ENCODE measurements at places on chromosomes 12 and 14. TPM values are rescaled to one million over a fixed set of nuclear protein-coding genes. Genes with fewer than 3 reads are reported as not detected.

The RNF10 gene
- total RNA-seq = 236 TPM

GRCh38 chr14:74402401-74403251 is 23.4 kb downstream of the SYNDIG1L start:
- H3K4me1 ChIP-seq = peaks cover 37% of the 10 kb centered on the region
- no peaks in the 10 kb centered on the region for H3K36me3 ChIP-seq
- peak overlapping the region; percentile 92 for H3K27ac ChIP-seq
- H3K4me3 ChIP-seq = peak overlapping the region; percentile 66

DNA sequence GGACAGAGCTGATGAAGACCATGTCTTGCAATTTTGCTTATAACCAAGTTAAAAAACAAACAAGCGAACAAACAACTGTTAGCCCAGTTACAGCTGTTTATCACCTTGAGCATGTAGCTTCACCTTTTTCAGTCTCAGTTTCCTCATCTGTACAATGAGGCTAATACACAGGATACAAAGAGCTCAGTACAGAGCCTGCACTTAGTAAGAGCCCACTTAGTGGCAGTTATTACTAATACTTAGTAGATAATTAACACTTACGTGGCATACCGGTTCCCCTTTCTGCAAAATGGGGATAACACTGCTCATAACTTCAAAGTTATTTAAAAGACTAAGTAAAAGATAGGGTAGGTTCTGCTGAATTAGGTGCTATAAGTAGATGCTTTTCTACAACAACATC is 228.0 kb downstream of the MON2 start:
- no peak for DNase-seq
- H3K4me3 ChIP-seq = no peak overlapping the region
- no peaks in the 10 kb centered on the region for H3K27me3 ChIP-seq
- H3K36me3 ChIP-seq = no peaks in the 10 kb centered on the region
- no peak overlapping the region for H3K27ac ChIP-seq

DNA sequence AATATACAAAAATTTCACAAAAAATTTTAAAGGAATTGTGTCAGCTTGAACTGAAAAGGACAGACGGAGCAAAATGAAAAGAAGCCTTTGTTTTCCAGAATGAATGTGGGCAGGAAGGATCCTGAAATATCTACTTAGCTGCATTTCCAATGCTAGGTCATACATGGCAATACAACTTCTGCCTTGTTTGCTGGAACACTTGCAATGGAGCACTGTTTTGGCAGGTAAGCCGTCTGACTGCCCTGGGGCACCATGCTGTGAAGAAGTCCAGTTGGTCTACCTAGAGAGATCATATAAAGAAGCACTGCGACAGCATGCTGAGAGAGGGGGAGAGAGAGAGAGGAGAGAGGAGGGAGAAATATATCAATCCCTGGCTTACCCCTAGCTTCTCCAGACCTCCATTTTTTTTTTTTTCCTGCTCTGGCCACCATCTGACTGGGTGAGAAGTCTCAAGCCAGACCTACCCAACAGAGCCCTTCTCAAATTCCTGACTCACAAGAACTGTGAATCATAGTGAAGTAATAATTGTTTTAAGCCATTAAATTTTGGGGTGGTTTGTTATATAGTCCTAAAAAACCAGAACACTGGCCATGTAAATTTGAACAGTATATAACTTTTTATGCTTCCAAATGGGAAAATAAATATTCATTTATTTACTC is 97.1 kb upstream of the PRICKLE1 start:
- no peak overlapping the region for H3K27ac ChIP-seq
- no peak overlapping the region for H3K4me3 ChIP-seq
- no peaks in the 10 kb centered on the region for H3K36me3 ChIP-seq

GRCh38 chr12:75478116-75478794 is 2.3 kb upstream of the GLIPR1 start:
- H3K4me1 ChIP-seq = peaks cover 45% of the 10 kb centered on the region
- no peaks in the 10 kb centered on the region for H3K36me3 ChIP-seq
- no peaks in the 10 kb centered on the region for H3K27me3 ChIP-seq
- DNase-seq = peak; percentile 72
- H3K27ac ChIP-seq = peak overlapping the region; percentile 67

The CFL2 gene
- 25.2 TPM for total RNA-seq

GRCh38 chr12:87509237-87509820 is 519.9 kb downstream of the C12orf50 start:
- H3K4me1 ChIP-seq = no peaks in the 10 kb centered on the region
- no peaks in the 10 kb centered on the region for H3K36me3 ChIP-seq
- H3K4me3 ChIP-seq = no peak overlapping the region

- no peak overlapping the region for H3K4me3 ChIP-seq
- H3K4me1 ChIP-seq = peaks cover 4% of the 10 kb centered on the region
- no peaks in the 10 kb centered on the region for H3K27me3 ChIP-seq
- H3K36me3 ChIP-seq = no peaks in the 10 kb centered on the region
Observed at GRCh38 chr14:103319422-103319821, 14.6 kb upstream of the EIF5 start.

DNA sequence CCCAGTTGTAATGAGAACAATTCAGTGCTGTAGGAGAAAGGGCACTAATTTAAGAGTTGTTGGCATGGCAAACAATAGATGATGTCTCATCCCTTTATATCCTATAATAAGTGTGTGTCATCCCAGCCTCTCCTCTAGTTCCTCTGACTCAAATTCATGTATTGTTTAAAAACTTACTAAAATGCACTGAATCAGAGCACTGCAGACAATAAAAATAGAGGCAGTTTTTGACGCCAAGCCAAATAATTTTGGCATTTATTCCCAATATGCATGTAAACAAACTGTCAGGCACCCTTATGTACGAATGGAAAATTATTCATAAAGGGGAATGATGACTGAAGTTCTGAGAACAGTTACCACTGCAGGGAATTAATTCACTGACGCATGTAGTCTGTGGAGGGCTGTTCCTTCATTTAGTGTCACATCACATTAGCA is 57.9 kb upstream of the TMX1 start:
- DNase-seq = no peak
- no peaks in the 10 kb centered on the region for H3K27me3 ChIP-seq
- no peak overlapping the region for H3K27ac ChIP-seq
- H3K36me3 ChIP-seq = no peaks in the 10 kb centered on the region
- H3K4me3 ChIP-seq = no peak overlapping the region

DNA sequence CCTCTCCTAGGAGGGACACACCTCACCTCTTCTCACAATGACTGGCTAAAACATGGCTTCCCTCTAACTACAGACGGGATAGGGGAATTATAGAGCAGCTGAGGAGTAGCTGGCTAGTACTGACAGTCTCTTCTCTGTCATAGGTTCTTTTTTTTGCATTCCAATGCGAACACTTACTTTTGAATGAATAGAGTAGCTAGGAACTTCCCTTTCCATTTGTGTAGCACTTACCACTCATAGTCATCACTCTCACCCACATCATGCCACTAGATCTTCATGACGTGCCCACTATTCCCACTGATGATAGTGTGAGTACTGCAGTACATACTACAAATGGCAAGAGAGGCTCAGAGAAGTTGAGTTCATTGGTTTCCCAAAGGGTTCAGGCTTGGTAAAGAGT is 143.9 kb upstream of the HIF1A start:
- H3K36me3 ChIP-seq = no peaks in the 10 kb centered on the region
- no peak overlapping the region for H3K27ac ChIP-seq
- no peak for DNase-seq
- peaks cover 31% of the 10 kb centered on the region for H3K4me1 ChIP-seq

The SMCO2 gene
- not detected for total RNA-seq

DNA sequence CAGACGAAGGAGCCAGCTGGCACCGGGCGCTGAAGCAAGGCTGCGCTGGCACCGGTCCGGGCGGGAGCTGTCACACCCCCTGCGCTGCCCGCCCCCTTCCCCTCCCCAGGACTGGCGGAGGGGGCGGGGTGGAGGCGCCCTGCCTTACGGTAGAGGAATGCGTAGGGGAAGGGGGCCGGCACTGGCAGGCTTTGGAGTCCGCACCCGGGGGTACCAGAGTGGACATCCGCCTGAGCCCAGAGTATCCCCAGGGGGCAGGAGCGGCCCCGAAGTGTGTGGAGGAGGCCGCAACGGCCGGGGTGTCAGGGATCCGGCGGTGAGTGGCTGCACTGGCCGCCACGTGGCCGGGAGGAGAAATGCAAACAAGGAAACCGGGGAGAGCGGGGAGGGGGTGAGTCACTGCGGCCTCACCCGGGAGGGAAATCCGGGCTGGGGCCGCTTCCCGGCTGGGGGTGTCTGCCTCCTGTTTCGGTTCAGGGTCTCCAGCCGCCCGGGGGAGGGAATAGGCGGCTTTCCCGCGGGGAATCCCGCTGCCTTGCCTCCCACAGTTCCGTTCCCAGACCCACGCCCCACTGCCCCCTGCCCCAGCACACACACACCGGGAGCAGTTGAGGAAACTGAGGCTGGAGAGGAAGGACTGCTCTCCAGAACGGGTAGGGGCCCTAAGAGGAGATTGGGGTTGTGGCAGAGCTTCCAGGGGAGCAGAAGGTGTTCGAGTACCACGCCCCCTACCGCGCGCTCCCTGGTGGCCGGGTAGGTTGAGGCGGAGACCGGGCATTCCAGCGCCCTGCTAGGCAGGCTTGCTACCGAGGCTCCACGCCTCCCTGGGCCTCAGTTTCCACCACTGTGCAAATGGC is at the start of gene RAPGEF3:
RAPGEF3 (minus strand) TSS at position 47 of the 857 bp plus-strand sequence. CDS start 324 bp downstream, outside the sequence.
- DNase-seq = peak; percentile 78
- no peaks in the 10 kb centered on the region for H3K36me3 ChIP-seq
- peak within 1 kb of the TSS; percentile 15 for H3K4me3 ChIP-seq
- H3K27me3 ChIP-seq = no peaks in the 10 kb centered on the region
- peaks cover 52% of the 10 kb centered on the region for H3K4me1 ChIP-seq
- H3K27ac ChIP-seq = peak within 1 kb of the TSS; percentile 23

The SRRM4 gene
- not detected for total RNA-seq

DNA sequence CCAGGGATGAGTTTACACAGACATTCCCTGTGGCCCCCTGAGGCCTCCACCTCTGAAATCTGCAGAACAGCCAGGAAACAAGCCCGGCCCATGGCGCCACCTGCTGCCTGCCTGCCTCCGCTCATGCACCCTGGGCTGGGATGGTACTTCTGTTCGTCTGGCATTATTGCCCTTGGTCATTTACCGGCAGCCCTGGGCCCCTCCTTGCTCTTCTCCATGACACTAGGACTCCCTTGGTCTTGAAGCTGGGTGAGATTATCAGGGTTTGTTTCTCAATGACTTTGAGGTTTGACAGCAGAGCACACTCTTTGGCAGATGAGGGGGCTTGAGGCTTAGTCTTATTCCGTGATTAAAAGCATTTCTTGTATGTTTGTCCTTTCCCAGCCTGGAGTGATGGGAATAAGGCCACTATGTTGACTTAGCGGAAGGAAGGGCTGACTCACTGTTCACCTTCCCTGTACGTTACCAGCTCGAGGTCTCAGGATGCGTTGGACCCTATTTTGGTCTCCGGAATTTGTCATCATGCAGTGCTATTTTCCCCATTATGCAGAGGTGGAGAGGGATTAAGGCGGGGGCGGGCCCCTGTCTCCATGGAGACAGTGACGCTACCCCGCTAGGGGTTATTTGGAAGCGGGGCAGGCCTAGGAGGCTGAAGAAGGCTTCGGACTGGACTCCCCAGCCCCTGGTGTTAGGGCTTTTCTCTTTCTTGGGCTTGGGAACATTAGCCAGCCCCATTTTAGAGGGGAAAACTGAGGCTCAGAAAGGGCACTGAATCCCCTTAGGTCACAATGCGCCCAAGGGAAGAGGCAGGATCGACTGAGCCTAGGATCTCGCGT is 706 bp upstream of the PEX5 start:
- no peaks in the 10 kb centered on the region for H3K27me3 ChIP-seq
- peaks cover 3% of the 10 kb centered on the region for H3K36me3 ChIP-seq
- H3K4me3 ChIP-seq = peak overlapping the region; percentile 96
- H3K27ac ChIP-seq = peak overlapping the region; percentile 82
- DNase-seq = peak; percentile 67

DNA sequence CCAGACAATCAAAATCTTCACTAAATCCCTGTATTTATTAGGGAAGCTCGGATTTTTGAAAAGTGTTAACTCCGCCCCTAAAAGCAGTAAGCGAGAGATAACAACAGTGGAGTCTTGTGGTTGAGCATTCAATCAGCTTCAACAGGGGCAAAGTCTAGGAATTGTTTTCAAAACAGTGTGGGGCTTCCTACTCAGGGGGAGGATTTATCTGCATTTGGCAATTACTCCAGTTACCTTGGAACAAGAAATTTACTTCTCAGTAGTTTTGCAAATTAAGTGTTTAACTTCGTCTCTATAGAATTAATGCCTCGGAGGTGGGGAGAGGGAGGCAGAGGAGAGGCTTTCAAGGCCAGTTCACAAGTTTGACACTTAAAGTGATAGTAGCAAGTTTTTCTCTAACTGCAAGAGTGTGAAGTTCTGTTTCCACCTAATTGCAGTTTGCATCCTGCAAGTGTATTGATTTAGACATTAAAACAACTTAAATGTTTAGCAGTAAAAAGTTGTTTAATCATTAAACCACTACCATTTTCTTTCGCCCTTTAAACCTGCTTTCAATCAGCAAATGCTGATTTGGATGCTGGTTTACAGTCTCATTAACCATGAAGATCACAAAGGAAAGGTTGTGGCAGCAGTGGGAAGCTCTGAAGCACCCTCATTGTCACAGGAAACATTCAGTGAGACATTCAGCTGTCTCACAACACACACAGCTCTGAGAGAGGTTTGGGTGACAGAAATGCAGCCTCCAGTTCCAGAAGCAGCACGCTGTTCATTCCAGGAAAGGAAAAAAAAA is 102.0 kb downstream of the HMGA2 start:
- H3K36me3 ChIP-seq = no peaks in the 10 kb centered on the region
- peaks cover 36% of the 10 kb centered on the region for H3K4me1 ChIP-seq
- no peak for DNase-seq
- peak overlapping the region; percentile 30 for H3K4me3 ChIP-seq

GRCh38 chr12:32419520-32419960 is 20.2 kb downstream of the FGD4 start:
- no peak overlapping the region for H3K27ac ChIP-seq
- no peaks in the 10 kb centered on the region for H3K27me3 ChIP-seq
- no peaks in the 10 kb centered on the region for H3K36me3 ChIP-seq
- no peak for DNase-seq
- no peaks in the 10 kb centered on the region for H3K4me1 ChIP-seq

GRCh38 chr12:59401862-59402261 is 194.0 kb upstream of the SLC16A7 start:
- H3K27ac ChIP-seq = no peak overlapping the region
- H3K27me3 ChIP-seq = no peaks in the 10 kb centered on the region
- no peak overlapping the region for H3K4me3 ChIP-seq

Data from B cell (primary cell).